ENCODE measurements at places on chromosomes 7 and 10.
A peak's percentile ranks its signal among the peaks of the same experiment; 100 is the strongest.

- DNase-seq: no peak
Observed at GRCh38 chr7:24685708-24686107, 71.6 kb downstream of the GSDME start.

GRCh38 chr7:68622500-68622899 lies 975.8 kb upstream of the AUTS2 start:
- no peak for DNase-seq

DNA sequence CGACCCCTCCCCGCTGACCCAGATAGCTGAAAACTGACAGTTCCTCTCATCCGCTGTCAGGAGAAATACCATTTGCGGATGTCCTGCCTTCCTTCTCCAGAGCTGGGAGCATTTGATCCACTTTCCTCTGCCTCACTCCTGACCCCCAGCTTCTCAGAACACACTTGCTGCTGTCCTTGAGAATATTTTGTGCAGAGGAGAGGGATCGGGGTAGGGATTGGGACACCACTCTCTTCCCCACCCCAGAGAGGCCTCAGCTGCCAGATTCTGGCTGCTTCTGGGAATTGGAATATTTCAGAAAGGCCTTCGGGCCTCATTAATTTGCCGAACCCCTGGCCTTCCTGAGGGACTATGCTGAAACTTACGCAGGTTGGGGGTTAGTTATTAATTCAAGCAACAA lies 97.0 kb downstream of the C10orf105 start:
- DNase-seq: no peak

- peak; percentile 74 for DNase-seq
Observed at GRCh38 chr10:35913628-35914027, 271.5 kb upstream of the FZD8 start.

- no peak for DNase-seq
Observed at GRCh38 chr10:107618504-107618994, 454.0 kb upstream of the SORCS1 start.

GRCh38 chr7:18756378-18757050 lies 261.0 kb downstream of the HDAC9 start:
- DNase-seq: no peak

- no peak for DNase-seq
Observed at GRCh38 chr7:77740257-77740656, 44.0 kb downstream of the RSBN1L start.
